ENCODE measurements at places on chromosomes 1 and 21.

- DNase-seq: no peak
These were observed 115.8 kb upstream of the PBX1 start for GRCh38 chr1:164443166-164443565.

- no peak for DNase-seq
These were observed 37.2 kb downstream of the LRRC8C start for GRCh38 chr1:89670163-89670562.

- DNase-seq: no peak
These were observed 32.4 kb upstream of the BMP8A start for GRCh38 chr1:39458991-39459390.

DNA sequence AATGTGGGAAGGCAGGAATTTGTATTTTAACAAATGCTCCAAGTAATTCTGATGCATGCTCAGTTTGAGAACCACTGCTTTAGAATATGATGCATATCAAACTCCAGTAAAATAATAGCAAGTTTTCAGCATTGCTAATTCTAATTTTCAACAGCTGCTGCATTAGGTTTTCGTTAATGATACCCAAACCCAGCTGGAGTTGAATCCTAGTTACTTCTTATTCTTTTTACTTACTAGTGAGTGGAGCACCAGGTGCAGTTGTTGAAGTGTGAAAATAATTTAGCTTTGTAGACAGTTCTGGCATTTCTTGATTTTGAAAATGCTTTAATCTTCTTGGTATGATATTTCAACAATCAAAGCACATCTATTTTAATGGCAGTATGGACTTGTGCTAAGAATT is 138.5 kb downstream of the HS2ST1 start:
- DNase-seq: no peak

DNA sequence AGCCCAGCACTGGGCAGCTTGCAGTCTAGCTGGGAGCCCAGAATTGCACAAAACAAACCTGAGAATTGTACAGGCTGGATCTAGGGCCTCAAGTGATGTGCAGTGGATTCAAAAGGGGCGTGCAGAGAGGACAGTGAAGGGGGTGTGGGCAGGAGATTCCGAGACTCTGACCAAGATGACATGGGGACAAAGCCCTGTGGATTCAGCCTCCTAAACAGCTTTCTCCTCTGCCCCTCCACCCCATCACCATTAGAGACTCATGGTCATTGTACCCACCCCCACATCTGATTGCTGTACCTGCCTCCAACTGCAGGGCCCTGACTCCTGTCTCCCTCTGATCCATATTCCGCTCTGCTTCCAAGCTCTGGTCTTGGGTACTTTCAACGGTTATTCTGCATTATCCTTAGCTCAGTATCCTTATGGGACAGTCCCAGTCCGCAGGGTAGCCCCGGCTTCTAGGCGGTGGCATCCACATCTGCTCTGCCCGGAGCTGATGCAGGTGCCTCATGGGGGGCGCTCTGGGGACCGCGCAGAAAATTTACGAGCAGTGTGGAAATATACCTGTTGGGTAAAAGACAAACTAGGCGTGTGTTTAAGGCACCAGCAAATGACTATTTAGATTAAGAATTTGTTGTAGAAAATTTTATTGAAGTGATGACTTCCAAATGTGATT is 1.7 kb upstream of the BMP8A start:
- DNase-seq: no peak

DNA sequence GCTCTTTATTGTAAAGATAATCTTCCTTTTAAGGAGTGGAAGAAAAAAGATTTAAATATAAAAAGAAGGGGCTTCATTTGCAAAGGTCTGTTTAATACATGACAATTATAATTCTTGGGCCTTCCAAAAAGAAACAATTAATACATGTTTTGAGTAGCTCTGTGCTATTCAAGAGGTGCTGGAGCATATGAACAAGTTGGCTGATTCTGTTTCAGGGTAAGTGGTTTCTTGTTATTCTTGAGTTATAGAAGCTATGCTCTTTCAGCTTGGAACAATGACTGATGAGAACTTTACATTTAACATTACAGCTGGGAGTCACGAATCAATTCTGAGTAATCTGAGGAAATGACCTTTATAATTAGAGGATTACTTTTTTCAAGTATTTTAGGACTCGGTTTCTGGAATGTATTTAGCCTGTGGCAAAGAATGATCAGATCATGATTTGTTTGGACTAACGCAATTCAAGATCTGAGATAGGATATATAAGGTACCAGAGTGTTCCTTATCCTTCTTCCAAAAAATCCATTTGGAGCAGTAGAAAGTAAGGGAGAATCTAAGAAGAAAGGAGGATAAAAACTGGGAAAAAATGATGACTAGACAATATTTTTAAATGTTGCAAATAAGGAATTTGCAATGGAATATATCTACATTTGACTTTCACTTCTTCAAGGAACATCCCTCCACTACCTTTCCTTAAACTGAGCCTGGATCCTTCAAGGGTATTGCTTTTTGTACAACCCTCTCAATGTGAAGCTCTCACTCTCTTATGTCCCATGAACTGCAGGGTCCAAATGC is 77.1 kb upstream of the KCTD3 start:
- DNase-seq: no peak

DNA sequence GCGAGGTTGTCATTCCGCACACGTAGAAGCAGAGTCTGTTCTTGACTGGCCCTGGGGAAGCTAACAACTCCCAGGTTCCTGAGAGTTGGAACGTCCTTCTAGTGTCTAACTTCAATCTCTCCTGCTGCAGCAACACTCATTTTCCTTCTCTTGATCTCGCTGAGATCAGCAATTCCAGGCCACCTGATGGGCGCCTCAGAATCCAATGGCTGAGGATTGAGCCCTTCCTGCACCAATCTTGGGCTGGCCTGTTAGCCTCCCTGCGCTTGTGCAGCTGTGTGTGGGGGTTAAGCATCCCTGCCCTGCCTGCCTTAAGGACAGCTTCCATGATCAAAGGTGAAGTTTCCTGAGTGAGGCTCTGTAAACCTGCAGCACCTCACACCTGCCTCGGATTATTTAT is 87.9 kb downstream of the SYT2 start:
- no peak for DNase-seq

DNA sequence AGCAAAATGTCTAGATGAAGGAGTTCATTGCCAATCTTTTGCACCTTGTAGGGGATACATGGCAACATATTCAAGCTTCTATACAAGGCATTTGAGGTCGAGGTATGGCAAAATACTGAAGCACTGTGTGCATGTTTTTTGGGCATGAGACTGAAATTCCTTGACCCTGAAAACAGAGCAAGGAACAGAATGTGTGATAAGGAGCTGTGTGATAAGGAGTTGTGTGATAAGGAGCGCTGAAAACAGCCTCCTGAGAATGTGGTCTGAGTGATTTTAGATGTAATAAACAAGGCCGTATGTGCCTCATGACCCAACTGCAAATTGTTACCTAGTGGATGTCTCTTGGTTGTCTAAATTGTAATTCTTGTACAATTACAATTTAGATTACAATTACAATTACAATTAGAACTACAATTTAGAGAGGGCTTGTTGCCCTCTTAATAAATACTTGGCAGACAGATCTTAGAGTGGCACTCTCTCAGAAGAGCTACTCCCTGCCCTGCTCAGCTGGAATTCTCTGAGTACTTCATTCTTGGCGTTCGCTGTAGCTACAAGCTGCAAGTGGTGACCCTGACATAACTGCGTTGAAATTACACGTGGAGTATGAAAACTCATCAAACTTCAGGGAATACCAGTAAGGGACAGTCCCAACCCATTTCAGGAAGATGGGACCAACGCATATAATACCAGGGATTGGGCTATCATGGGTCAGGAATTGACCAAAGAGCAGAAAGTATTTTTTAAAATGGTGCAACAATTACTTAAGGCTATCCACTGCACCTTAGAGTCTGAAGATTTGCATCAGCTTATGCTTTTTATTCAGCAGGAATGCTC is 20.0 kb upstream of the ITLN1 start:
- no peak for DNase-seq

DNA sequence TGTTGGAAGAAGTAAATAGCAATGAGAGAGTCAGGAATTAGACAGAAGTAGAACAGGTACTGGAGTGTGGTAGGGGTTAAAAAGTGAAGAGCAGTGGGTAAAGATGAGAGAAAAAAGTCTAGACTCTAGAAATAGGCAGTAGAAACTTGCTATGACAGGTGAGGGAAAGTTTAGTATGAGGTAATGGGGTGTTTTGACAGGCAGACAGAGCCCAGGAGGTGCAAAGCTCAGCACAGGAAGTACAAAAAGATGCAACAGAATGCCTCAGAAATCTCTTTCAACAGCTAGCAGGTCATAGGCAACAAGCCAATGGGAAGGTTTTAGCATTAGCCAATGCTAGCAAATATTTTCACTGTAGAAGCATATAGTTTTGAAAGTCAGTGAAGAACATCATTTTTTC is 319.1 kb upstream of the SGIP1 start:
- DNase-seq: no peak

DNA sequence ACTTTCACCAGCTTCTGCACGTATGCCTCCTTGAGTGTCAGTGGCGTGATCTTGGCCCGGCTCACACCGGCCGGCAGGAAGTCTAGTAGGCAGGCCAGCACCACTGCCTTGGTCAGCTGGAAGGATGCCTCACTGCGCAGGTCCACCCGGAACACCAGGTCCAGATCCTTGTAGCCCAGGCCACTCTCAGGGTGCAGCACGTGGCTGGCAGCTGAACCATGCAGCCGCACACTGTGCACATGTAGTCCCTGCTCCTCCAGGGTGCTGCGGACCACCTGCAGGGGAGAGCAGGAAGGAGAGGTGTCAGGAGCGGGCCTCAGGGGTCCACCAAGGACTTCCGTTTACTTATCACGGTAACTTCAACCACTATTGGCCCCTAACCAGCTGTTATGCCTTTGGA is 6.0 kb downstream of the TENT5B start:
- DNase-seq: no peak

GRCh38 chr1:118113261-118113660 is 71.8 kb downstream of the SPAG17 start:
- no peak for DNase-seq

- DNase-seq: no peak
These were observed 758 bp downstream of the DEPDC1 start for GRCh38 chr1:68495968-68496679.

DNA sequence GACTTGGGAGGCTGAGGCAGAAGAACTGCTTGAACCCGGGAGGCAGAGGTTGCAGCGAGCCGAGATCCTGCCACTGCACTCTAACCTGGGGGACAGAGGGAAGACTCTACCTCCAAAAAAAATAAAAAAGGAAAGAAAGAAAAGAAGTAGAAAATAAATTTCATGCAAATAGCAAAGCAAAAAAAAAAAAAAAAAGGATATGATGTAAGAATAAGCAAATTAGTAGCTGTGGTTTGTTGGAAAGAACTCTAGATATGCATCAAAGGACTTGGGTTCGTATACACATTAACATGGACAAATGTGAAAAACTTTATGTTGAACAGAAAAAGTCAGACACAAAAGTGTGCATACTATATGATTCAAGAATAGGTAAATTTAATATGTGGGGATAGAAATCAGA is 11.9 kb downstream of the WASF2 start:
- no peak for DNase-seq

DNA sequence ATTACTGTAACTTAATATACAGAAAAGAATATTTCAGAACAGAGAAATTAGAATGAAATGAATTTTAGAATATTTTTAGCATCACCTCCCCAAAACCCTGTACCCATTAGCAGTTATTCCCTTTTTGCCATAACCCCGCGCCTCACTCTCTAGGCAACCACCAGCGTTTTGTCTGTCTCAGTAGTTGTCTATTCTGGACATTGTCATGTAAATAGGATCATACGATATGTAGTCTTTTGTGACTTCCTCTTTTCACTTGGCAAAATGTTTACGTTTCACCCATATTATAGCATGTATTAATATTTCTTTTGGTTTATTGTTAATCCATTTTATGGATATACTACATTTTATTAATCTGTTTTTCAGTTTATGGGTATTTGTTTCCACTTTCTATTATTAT is 24.9 kb downstream of the SOAT1 start:
- DNase-seq: no peak

GRCh38 chr1:103788377-103788776 is 38.7 kb downstream of the AMY1C start:
- DNase-seq: no peak

- no peak for DNase-seq
These were observed 27.0 kb downstream of the DPYD start for GRCh38 chr1:97893844-97894243.

GRCh38 chr1:201381130-201381529 is 3.6 kb upstream of the TNNT2 start:
- DNase-seq: no peak

DNA sequence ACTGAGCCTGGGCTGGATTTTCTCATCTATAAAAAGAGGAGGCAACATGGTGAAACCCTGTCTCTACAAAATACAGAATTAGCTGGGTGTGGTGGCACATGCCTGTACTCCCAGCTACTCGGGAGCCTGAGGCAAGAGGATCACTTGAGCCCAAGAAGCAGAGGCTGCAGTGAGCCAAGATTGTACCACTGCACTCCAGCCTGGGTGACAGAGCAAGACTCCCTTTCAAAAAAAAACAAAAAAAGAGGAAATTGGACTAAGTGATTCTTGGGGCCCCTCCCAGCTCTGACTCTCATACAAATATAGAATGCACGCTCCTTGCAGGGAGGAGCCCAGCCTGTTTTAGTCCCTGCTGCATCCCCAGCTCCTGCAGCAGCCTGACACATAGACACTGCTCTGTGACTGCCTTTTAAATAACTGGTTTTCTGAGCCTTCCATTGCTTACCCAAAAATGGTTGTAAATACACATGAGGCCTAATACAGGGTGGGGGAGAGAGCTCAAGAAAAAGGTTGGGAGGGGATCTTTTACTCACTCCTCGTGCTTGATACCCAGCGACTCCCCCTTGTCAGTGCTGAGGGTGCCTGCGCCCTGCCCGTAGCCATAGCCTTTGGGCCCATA is 17.2 kb downstream of the CSRP1 start:
- DNase-seq: no peak

DNA sequence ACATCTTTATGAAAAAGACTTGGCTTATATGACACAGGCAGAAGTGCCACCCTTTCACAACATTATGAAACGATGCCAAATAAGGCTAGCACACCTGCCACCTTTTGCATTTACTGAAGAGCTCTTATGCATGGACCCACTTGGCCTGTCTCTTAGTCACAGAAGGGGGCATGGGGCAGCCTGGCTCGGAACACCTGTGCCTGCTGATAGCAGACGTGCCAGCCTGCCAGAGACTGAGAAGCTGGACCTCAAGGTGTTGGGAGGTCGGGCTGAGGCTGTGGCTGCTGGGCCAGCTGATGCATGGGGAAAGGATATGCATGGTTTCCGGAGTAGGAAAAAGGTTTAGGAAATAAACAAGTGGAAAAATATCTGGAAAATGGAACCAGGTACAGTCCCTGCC is 21.5 kb downstream of the RCAN1 start:
- no peak for DNase-seq

DNA sequence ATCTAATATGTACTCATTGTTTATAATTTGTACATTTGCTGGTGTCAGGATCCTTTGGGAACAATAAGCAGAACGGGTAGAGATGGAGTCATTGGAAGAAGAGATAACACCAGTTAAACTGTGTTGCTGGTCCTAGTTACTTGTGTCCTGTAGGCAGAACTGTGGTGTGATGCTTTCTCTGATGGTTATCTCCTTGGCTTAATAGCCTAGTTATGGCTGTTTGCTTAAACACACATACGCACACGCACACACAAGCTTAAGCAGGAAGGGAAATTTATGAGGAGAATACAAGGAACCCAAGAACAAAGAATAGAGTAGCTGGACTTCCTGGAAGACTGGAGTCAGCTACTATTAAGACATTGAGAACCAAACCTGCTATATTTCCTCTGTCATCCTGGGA is 5.7 kb upstream of the PKN2 start:
- DNase-seq: no peak

- no peak for DNase-seq
These were observed 122.9 kb upstream of the KRTAP19-8 start for GRCh38 chr21:31161157-31161556.
